Breast epithelium (tissue), 4 donors: ENCODE measurements at places on chromosomes 2 and 18. TPM values are rescaled to one million over a fixed set of nuclear protein-coding genes. Genes with fewer than 3 reads are reported as not detected.

Gene MROH2A
- not detected for total RNA-seq

- DNase-seq: no peak
These were observed 235.0 kb downstream of the MBD5 start for GRCh38 chr2:148255929-148256328.

DNA sequence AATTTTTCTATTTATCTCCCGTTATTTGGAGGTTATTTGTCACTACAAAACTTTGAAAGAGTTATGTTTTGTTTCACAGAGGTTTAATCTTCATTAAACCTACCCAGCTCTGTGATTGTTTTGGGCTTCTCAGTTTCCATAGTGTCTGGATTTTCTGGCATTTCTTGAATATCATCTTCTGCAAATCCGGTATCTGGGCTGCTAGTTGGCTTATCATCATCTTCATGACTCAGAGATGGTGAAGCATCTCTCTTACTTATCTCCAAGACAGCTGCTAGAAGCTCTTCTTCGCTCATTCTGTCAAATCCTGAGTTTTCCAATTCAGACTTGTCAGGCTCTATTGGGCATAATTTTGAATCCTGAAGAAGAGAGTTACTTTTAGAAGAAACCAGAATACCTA is 55.6 kb downstream of the VIL1 start:
- DNase-seq: no peak

GRCh38 chr18:50642439-50642838 is 82.6 kb downstream of the MAPK4 start:
- DNase-seq: no peak

DNA sequence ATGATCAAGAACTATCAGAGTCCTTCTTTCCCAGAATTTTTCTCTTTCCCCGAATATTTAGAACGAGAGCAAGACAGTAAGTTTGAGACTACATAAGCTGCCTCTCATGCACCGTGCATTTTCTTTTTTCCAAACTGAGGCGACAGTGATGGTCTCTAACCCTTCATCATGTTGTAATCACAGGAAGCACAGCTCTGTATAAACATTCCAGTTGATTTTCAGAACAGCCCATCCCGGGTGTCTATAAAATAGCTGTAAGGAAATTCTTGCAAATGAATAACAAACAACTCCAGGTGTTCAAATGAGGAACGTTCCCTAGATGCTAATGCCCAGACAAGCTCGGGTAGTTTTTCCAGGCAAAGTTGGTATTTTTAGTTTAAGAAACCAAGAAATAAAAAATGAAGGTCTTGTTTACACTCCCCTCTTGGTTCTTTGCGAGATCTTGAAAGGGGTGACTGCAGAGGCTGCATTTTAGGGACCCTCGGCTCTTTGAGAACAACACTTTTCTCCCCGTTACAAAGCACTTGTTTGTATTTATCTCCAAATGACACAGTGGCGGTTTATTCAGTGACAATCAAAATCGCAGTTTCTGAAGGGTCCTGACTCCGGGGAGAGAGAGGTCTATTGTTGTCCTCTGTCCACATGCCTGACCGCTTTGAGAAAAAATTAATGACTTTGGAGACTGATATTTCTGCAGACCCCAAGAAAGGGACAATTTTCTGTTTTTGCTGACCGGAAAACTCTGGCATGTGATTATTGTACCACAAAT is 101.1 kb upstream of the NCK2 start:
- no peak for DNase-seq

DNA sequence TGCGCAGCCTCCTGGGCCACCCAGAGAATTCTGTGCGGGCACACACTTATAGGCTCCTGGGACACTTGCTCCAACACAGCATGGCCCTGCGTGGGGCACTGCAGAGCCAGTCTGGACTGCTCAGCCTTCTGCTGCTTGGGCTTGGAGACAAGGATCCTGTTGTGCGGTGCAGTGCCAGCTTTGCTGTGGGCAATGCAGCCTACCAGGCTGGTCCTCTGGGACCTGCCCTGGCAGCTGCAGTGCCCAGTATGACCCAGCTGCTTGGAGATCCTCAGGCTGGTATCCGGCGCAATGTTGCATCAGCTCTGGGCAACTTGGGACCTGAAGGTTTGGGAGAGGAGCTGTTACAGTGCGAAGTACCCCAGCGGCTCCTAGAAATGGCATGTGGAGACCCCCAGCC is 11.8 kb upstream of the TTLL4 start:
- DNase-seq: no peak

DNA sequence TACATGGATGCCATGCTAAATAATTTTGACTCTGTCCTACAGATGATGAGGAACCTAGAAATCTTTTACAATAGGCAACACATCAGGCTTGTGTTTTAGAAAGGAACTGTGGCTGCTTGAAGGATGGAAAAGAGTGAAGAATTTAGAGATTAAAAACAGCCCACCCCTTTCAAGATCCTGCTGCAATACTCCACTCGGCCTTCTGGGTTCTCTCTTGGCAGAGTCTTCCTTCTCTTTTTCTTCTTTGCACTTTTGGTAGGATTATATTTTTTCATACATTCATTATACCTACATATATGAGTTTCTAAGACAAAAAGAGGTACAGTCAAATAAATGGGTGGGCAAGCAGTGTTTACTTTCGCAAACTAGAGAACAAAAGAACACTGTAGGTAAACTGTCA is 474.3 kb downstream of the ERBB4 start:
- DNase-seq: no peak

- DNase-seq: peak; percentile 35
These were observed 30.4 kb upstream of the INHBB start for GRCh38 chr2:120315367-120316033.

- DNase-seq: no peak
These were observed 443.7 kb upstream of the CELF4 start for GRCh38 chr18:38009320-38009719.

GRCh38 chr2:120490091-120490798 is 144.3 kb downstream of the INHBB start:
- no peak for DNase-seq

DNA sequence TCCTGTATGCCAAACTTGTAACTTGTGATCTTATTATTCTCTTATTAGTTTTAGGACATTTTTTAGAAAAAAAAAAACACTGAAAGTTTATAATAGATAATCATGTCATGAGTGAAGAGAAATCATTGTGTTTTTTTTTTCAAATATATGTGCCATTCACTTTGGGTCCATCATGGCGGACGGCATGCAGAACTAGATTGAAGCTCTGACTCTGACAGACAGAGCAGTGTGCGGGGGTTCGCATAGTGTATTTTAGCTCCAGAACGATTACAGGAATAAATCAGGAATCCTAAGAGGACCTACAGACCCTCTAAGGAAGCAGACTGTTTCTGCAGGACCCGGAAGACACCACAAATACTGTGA is 484.4 kb upstream of the REG3G start:
- no peak for DNase-seq
